Bronchial epithelial cell (primary cell): ENCODE measurements at places on chromosomes 13 and 19.

GRCh38 chr13:77267362-77267761, 59.5 kb downstream of the MYCBP2 start:
- no peak for DNase-seq

GRCh38 chr13:20297181-20297580, 65.1 kb upstream of the GJB6 start:
- peak; percentile 76 for DNase-seq

- DNase-seq: peak; percentile 8
These were observed 2526.0 kb downstream of the PCDH9 start for GRCh38 chr13:64704121-64704649.

DNA sequence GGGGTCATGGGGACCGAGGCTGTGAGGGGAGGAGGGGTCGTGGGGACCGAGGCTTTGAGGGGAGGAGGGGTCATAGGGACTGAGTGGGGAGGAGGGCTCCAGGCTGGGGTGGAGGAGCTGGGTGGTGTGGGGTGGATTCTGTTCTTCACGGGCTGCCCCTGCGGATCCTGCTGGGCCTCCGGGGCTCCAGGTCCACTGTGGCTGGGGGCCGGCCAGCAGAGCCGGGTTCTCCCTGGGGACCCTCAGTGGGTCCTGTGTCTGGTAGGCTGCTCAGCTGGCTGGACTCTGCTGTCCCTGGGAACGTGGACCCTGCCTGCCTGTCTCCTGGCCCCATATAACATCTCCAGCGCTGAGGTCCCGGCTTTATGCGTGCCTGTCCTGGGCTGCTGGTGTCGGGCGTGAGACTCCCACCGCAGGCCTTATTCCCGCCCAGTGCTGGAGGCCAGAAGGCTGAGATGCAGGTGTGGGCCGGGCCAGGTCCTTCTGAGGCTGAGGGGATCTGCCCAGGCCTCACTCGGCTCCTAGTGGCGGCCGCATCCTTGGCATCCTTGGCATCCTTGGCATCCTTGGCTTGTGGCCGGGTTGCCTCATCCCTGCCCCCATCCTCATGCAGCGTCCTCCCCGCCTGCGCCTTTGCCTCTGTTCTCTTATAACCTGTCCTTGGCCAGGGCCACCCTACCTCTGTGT, 19.8 kb upstream of the GNA15 start:
- DNase-seq: no peak

- peak; percentile 4 for DNase-seq
These were observed 485 bp downstream of the CRYL1 start for GRCh38 chr13:20525144-20525600.

DNA sequence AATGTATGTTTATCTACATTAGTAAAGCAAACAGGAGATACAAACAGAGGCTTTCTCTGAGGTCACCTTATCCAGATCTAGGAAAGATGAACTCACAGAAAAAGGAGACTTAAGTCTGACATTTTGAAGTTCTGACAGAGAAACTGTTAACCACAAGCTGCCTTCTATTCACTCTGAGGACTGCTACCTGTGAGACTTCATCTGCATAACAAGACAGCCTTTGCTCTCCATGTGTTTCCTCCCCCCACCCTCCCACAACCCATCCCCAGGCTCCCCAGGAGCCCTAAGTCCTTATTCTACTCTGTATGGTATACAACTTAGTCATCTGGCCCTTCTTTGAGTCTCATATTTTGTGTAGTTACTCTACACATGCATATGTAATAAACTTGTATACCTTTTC, 699.0 kb downstream of the FGF9 start:
- DNase-seq: no peak

GRCh38 chr13:27203186-27203585, 31.6 kb upstream of the USP12 start:
- no peak for DNase-seq

DNA sequence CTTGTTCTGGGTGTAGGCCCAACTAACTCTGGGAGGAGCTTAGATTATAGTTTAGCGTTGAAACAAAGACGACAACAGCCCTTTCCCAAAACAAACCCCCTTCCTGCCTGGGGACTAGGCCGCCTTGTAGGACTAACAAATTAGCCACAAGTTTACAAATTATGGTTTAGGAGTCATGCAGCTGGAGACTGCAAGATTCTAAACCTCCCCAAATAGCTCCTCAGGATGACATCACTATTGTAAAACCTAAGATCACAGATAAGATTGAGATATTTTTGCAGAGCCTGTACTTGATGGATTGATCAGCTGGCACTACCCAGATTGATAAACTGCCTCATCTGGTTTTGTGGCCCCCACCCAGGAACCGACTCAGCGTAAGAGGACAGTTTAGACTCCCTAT, 2.3 kb upstream of the SLC25A15 start:
- no peak for DNase-seq

DNA sequence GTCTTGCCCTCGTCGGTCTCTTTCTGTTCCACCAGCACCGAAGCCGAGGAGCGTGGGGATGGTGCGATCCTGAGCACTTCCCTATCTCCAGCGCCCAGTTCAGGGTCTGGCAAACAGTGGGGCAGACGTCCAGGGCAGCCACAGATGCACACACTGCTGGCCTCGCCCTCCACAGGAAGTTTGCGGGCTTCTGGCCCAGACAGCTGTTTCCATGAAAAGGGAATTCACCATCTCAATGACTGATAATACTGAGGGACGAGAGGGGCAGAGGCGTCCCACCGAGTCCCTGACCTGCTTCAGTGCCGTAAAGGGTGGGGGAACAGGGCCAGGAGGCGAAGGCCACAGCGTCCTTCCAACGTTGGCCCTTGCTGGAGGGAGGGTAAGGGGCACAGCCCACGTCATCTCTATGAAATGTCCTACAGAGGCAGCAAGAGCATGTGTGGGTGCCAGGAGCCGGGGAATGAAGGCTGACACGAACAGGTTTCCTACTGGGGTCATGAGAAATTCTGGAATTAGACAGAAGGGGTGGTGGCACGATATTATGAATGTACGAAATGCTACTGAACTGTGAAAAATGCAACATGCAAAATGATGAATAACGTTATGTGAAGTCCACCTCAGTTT, 19.5 kb downstream of the SHC2 start:
- no peak for DNase-seq

- peak; percentile 15 for DNase-seq
These were observed 864.1 kb downstream of the PCDH17 start for GRCh38 chr13:58495668-58496067.

DNA sequence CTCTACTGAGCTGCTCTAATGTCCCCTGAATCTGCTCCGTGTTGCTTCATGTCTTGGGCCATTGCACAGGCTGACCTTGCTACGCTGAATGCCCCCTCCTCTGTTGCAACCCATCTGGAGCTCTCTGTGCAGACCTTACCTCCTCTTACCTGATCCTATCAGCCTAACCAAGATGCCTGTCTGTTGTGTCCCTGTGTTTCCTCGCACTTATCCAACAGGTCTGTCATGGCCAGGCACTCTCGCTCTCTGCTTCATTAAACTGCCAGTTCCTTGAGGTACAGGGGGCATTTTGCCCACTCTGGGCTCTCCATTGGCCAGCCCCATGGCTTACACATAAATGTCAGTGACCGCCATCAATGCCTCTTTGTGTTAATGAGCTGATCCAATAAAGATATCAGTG, 277.7 kb upstream of the TSHZ3 start:
- DNase-seq: no peak

GRCh38 chr13:95128045-95128643, 173.1 kb downstream of the ABCC4 start:
- peak; percentile 71 for DNase-seq

GRCh38 chr19:56597696-56598095, 2.6 kb downstream of the ZNF71 start:
- no peak for DNase-seq

DNA sequence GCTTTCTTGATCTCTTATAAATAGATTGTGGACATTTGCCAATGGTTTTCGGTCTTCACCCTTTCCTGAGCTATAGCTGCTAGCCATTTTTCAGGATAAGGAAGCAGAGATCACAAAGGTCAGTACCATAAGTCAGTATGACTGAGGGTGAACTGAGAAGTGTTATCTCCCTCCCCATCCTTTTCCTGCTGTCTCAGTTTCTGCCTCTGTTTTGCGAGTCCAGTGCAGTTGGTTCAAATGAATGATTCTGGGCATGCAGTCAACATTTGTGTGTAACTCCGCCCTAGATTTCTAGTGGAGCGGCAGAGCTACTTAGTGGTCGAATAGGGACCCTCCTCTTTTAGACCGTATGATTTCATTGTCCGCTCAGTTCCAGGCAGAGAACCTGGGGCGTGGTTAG, 460.8 kb upstream of the ARGLU1 start:
- DNase-seq: no peak

DNA sequence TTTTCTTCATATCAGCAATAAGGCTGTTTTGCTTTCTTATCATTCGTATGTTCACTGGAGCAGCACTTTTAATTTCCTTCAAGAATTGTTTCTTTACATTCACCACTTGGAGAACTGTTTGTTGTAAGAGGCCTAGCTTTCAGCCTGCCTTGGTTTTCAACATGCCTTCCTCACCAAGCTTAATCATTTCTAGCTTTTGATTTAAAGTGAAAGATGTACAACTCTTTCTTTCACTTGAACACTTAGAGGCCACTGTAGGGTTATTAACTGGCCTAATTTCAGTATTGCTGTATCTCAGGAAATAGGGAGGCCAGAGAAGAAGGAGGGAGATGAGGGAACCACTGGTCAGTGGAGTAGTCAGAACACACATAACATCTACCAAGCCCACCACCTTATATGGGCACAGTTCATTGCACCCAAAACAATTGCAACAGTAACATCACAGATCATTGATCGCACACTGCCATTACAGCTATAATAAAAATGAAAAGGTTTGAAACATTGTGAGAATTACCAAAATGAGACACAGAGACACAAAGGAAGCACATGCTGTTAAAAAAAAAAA, 181.4 kb upstream of the TUBA3C start:
- no peak for DNase-seq

DNA sequence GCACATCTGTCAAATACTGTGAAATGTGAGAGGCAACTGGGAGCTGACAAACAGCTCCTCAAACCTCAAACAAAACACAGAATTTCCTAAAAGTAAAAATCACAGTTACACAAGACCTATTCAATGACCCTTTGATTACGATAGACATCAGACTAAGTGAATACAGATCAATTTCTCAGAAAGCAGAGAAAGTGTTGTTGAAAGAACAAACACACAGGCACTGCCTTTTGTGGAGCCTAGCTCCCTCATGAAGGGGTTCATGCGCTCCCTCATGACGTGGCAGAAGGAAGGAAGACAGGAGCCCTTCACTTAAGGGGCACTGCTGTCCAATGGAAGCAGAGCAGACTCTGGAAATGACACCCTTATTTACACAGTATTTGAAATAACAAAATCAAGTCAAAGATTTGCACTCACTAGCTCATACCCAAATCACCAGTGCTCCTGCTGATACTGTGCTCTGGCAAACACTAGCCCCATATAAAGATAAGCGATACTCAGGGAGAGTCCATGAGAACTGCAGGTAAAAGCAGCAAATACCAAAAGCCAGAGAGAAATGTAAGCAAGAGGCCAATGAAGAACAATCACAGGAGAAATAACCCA, 144.9 kb downstream of the KLF12 start:
- DNase-seq: no peak

GRCh38 chr19:8459520-8460270, 14.9 kb downstream of the HNRNPM start:
- DNase-seq: peak; percentile 55

DNA sequence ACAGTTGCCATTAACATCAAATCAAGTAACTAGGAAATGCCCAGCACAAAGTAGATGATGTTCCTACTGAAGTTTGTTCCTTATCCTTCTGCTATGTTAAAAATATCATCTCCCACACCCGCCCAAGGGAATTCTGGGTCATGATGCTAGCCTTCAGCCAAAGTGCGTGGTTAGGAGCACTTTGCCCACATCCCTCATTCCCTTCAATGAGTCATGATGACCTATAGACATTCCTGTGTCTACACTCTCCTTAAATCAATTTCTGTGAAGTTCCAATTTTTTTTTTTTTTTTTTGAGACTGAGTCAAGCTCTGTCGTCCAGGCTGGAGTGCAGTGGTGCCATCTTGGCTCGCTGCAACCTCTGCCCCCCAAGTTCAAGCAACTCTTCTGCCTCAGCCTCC, 17.0 kb downstream of the RXFP2 start:
- peak; percentile 36 for DNase-seq

GRCh38 chr19:1491849-1492170, 829 bp downstream of the REEP6 start:
- DNase-seq: no peak
